ENCODE measurements at places on chromosomes 1 and 21.

- DNase-seq, result no peak
Measured at GRCh38 chr1:39086865-39087409, 60.8 kb downstream of the NDUFS5 start.

DNA sequence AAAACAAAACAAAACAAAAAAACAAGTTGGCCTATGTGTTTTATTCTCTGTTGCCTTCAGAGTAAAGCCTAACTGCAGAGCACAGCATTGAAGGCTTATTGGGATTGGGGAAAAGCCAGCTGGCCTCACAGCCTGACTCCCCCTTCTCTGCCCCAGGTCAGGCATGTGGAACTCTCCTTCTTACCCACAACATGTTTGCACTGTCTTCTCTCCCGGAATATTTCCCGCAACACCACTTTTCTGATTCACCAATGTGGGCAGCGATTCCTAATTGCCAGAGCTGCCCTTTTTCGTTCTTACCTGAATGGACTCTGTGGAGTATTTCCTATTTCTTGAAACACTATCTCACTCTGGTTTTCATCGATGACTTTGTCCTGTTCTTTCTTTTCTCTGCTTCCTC lies 2.8 kb upstream of the TARBP1 start:
- no peak for DNase-seq

DNA sequence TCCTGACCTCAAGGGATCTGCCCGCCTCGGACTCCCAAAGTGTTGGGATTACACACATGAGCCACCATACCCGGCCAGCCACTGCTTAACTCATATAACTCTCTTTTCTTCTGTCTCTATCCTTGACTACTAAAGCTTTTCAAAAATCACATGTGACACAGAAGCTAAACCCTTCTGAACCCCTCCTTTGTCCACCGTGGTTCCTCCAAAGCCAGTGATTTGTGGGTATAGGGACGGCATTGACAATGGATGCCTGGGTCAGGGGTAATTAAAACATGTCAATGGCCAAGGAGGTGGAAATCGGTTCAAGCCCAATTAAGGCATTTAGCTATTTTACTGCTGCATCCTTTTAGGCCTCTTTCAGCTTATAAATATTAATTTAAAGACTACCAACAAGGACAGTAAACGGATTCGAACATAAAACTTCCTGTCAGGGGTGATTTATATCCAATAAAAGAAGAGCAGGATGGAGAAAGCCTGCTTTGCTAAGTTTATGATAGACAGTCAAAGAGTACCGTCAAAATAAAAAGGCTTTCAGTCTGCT lies 242.3 kb downstream of the GPATCH2 start:
- no peak for DNase-seq

GRCh38 chr1:94280541-94280940 lies 43.2 kb upstream of the ARHGAP29 start:
- no peak for DNase-seq

- no peak for DNase-seq
Measured at GRCh38 chr1:55700359-55701130, 485.4 kb upstream of the USP24 start.

- DNase-seq, result no peak
Measured at GRCh38 chr1:107698161-107698560, 266.8 kb downstream of the VAV3 start.

- no peak for DNase-seq
Measured at GRCh38 chr1:190273161-190273560, 204.5 kb downstream of the BRINP3 start.

GRCh38 chr1:54706419-54706818 lies 9.2 kb upstream of the TTC4 start:
- no peak for DNase-seq

DNA sequence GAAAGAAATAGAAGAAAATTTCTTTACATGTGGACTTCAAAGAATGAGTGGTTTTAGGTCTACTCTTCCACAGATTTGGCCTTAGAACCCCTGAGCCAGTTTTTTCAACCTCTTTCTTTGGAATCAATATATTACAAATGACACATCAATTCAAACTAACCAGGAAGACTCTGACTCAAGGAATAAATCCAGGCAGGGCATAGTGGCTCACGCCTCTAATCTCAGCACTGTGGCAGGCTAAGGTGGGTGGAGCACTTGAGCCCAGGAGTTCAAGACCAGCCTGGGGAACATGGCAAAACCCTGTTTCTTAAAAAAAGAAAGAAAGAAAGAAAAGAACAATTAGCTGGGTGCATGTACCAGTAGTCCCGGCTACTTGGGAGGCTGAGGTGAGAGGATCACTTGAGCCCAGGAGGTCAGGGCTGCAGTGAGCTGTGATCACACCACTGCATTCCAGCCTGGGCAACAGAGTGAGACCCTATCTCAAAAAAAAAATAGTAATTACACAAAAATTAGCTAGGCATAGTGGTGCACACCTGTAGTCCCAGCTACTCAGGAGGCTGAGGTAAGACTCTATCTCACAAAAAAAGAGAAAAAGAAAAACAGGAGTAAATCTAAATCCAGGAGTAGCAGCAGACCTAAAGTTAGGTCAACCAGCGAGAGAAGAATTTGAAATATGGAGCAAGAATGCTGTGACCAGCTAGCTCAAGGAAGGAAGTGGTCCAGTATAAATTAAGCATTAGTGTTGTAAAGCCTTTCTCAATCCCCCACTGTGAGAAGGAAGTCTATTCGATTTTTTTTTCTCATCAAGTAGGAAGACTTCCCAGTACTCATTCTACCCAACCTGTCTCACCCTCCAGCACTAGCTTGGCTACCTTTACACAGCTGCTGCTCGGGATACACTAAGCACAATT lies 1.9 kb downstream of the SORT1 start:
- no peak for DNase-seq

DNA sequence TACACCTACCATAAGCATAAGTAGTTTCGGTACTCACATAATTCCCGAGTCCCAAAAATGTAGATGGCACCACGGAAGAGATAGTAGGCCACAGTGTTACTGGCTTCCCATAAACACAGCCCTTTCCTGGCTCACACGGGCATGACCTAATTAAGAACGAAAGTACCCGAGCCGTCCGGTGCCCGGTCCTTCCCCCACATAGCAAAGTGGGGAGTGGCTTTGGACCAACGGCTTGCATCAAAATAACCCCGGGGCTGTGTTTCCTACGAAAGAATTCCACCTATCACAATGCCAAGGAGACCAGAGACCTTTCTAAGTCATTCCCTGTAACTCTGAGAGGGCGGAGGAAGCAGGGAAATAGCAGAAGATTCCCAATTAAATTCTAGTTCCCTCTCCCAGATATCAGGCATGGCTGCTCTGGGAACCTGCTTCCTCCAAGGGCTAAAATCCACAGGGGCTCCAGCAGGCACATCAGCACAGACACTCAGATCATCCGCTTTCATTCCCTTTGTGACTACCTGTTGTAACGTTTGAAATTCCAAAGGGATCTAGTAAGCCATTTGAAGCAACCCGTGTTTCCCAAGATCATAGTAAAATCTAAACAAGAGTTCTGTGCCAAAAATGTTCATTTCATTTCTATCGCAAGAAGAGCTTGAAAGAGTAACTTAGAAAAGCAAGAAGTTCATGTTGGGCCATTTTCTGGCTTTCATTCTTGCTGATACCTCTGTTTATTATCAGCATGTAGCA lies at the start of gene TMPRSS3:
Gene TMPRSS3 (minus strand): TSS at position 148 of the 747 bp plus-strand sequence. CDS start 635 bp downstream, outside the sequence.
- no peak for DNase-seq

DNA sequence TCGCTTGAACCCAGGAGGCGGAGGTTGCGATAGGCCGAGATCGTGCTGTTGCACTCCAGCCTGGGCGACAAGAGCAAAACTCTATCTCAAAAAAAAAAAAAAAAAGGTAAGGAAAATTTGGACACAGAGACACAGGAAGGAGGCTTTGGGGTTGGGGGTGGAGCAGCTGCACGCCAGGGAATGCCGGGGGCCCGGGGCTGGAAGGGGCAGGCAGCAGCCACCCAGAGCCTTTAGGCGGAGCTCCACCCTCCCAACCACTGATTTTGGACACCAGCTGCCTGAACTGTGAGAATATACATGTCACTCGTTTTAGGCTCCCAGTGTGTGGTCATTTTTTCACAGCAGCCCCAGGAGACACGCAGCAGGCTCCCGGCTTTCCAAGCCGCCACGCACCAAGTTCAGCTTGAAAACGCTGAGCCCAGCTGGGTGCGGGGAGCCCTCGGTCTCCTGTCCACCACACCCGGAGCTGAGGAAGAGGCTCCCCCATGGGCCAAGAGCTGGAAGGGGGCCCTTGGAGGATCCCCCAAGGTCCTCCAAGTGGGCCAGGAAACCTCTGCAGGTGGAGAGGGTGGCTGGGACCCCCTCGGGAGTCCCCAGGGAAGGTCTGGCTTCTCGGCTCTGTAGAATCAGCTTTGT lies 5.9 kb upstream of the FAAP20 start:
- no peak for DNase-seq
